ENCODE measurements at places on chromosomes 7 and 10.

DNA sequence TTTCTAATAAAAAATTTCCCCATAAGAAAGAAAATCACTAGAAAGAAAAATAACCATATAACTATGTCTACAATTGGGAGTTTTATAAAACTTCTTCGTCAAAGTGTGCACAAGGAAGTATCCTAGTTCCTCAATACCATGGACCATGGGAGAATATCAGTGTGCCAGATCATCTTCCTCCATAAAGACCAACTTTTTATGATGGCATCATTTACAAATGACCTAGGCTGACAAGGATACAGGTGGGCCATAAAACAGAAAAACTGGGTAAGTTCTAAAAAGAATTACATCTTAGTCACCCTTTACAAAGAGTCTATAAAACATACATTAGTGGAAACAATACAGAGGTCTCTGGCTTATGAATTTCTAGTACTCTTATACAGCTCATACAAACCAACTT, 303.2 kb downstream of the DOCK4 start:
- no peak for DNase-seq

DNA sequence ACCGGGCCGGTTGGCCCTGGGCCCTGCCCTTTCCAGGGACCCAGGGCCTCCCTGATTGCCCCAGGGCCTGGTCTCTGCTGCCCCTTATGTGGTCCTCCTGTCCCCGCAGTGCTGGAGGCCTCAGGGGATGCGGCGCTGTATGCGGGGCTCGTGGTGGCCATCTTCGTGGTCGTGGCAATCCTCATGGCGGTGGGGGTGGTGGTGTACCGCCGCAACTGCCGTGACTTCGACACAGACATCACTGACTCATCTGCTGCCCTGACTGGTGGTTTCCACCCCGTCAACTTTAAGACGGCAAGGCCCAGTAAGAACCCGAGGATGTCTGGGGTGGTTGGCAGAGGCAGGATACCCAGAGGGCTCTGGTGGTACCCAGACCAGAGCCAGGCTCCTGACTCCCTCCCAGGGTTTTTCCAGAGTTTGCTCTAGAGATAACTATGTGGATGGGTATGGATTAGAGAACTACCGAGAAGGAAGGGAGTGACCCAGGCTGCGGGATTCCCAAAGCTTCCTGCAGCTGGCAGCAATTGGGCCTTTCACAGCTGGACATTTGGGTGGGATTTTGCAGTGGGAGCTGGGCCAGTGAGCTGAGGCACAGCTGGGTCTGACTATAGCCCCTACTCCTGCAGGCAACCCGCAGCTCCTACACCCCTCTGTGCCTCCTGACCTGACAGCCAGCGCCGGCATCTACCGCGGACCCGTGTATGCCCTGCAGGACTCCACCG, 28.1 kb upstream of the SLC29A3 start:
- no peak for DNase-seq

DNA sequence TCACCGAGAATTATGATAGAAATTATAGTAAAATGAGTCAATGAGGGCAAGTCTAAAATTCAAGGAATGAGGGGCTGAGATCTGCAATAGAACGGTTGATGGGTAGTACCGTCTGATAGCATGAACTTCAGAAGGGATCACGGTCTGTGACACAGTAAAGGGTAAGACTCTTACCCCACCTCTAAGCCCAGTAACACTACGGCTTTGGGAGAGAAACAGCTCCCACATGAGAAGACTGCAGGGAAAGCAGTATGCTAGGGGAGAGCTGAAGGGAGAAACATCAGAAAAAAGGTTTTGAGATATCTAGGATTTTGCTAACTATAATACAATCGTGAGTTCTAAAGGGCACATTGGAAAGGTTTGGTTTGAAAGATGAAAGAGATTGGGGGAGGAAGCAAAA, 12.8 kb upstream of the AKAP9 start:
- no peak for DNase-seq

- DNase-seq: no peak
Observed at GRCh38 chr7:95525503-95525902, 39.8 kb downstream of the ASB4 start.

- DNase-seq: no peak
Observed at GRCh38 chr7:157397036-157397720, 60.4 kb downstream of the DNAJB6 start.

GRCh38 chr7:137958470-137959431, 43.1 kb downstream of the CREB3L2 start:
- DNase-seq: no peak

GRCh38 chr7:46230990-46231305, 309.9 kb upstream of the IGFBP3 start:
- DNase-seq: no peak

DNA sequence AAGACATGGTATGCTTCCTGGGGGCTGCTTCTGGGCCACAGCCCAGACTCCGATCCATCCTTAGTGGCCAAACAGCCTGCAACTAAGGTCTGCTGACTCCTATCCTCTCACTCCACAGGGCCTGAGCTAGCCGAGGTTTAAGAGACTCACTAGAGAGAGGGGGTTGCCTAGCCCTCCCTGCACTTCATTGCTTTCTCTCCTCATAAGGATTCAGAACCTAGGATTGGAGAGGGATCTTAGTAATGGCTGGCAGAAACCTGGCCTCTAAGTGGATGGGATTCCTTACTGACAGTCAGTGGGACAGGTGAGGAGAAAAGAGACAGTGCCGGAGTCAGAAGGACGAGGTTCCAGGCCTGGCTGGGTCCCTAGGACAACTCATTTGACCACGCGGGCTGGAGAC, 8.2 kb upstream of the DDIT4 start:
- no peak for DNase-seq

DNA sequence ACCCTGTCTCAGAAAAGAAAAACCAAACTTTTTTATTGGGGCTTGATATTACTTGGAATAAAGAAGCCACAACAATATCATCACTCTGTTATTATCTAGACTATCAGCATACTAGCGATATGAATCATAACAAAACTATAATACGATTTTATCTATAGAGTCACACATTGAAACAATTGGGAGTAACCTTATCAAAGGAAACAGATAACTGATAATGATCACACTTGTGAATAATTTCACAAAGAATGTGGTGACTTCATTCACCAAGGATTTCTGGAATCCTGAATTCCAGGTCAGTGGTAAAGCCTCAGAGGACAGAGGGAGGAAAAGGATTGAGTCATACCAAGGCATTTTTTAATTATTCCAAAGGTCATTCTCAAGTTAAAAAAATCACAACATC, 32.1 kb upstream of the NMT2 start:
- no peak for DNase-seq

GRCh38 chr7:100124301-100125230, 2.2 kb upstream of the MBLAC1 start:
- DNase-seq: no peak

DNA sequence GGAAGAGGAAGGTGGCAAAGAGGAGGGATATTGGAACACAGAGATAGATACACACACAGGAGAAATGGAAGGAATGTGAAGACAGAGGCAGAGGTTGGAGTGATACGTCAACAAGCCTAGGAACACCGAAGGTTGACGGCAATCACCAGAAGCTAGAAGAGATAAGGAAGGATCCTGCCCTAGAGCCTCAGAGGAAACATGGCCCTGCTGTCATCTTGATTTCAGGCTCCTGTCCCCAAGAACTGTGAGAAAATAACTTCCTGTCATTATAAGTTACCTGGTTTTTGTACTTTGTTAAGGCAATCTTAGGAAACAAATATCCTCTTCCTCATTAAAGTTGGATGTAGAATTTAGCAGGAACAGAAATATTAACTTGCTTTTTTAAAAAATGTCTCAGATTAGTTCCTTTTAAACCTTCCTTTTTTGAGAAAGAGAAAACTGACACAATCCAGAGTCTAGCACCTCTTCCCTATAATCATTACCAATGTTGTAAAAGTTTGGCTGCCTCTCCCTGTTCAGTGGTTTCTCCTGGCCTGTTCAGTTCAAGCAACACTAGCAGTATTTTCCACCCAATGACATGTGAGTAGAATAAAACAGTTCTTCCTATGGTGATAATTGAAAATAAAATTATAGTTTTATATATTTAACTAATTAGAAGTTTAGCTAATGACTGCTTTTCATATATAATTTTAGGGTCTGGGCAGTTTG, 28.8 kb upstream of the GNAI1 start:
- DNase-seq: no peak

- DNase-seq: no peak
Observed at GRCh38 chr7:29843726-29844125, 37.4 kb downstream of the WIPF3 start.

- no peak for DNase-seq
Observed at GRCh38 chr10:114821915-114822443, 399 bp downstream of the FHIP2A start.

GRCh38 chr10:88165849-88166271, 302.4 kb downstream of the PTEN start:
- DNase-seq: no peak

DNA sequence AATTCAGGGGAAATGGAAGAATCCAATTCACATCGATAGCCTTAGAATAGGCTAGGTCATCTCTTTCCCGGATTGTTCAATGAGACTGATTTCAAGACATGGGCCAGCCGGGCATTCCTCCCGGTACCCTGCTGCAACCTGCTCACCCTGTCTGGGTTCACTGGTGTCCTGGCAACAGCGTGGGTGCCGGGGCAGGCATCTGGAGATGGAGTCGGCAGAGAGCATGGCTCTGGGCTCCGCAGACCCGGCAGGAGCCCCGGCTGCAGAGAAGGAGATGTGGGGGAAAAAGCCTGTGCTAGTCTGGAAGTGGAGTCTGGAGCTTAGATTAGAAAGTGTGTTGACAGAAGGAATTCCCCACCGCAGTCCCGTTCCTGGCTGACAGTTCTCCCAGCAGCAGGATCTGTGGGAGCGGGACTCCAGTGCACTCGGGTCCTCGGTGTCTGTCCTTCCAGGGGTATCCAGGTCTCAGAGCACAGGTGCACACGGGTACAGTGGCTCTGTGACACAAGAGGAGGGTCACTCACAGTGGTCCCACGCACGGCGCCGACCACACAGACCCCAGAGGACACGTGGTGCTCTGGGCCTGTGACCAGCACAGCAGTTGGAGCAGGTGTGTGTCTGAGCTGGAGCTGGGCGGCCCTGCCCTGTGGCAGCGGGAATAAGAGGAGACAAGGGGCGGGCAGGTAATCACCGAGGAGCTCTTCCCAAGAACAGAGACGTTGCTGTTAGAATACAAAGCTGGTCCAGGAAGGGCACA, 65.7 kb upstream of the PITRM1 start:
- no peak for DNase-seq

DNA sequence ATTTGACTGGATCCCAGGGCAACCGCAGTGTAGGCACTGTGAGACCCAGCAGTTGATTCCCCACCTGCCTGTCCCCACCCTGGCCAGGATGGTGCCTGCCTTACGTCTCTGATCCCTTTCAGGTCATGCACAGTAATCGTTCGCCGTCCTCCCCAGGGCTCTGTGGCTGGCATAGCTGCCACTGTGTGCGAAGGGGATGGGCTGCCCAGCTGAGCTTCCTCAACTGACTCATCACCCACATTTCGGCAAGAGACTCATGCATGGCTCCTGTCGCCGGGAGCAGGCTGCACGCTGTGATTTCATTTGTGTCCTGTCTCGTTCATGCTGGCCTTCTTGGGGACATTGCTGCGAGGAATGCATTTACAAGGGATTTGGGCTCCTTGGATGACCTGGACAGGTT, 252.4 kb downstream of the KLF6 start:
- no peak for DNase-seq

- DNase-seq: peak; percentile 28
Observed at GRCh38 chr10:49187044-49187484, 1.1 kb downstream of the TMEM273 start.

- DNase-seq: no peak
Observed at GRCh38 chr10:79129361-79129997, 60.7 kb downstream of the ZMIZ1 start.

- peak; percentile 78 for DNase-seq
Observed at GRCh38 chr10:69089638-69090599, 2.0 kb downstream of the SRGN start.

DNA sequence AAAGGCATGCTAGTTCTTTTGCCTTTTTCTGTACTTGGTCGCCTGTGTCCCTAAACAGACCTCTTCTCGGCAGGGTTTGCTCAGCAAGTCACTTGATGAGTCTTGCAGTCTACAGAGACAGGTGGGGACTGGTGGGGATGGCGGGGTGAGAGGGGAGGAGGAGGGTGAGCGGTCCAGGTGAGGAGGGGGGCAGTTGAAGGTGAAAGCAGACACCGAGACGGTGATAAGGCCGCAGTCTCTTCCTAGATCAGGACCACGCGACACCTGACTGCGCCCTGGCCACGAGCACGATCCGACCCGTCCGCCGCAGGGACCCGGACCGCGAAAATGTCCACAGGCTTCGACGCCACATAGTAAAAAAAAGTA, 566 bp downstream of the ASNS start:
- no peak for DNase-seq

DNA sequence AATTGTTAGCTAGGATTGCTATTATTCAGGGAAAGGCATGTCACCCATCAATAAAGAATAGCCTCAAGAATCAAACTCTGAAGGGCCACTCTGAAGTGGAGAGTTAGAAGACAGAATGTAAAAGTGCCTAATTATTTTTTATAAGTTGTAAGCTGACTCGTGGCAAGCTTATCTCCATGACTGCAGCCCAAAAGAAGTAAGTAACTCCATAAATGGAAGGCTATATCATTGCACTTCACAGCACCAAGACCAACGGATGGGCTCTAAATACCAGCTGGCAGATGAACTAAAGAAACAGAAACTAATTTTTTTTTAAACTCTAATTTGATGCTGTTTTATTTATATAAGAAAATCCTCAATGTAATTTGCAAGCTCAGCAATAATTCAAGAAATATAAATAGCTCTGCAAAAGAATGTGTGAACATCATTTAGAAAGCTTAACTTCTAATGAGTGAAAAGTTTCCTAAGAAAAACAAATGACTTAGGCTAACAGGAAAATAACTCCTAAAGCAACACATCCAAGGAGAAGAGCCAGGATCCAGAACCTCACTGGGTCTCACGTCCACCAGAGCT, 165.5 kb downstream of the SNX13 start:
- DNase-seq: no peak

DNA sequence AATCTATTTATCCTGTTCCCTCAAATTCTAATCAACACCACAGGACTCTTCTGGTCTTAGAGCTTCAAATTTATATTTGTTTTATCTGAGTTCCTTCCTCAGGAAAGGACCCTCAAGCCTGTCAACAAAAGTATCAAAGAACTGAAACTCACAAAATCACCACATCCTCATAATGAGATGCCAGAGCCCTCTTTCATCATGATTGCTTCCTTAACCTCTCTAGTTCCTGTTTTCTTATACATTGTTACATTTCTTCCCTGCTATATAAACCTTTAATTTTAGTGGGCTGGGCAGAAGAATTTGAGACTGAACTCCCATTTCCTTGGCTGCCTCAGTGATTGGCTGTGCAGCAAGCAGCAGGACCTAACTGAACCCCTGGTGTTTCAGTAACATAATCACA, 189.7 kb downstream of the ZNF248 start:
- no peak for DNase-seq

GRCh38 chr7:44486693-44487092, 3.8 kb downstream of the NUDCD3 start:
- no peak for DNase-seq

DNA sequence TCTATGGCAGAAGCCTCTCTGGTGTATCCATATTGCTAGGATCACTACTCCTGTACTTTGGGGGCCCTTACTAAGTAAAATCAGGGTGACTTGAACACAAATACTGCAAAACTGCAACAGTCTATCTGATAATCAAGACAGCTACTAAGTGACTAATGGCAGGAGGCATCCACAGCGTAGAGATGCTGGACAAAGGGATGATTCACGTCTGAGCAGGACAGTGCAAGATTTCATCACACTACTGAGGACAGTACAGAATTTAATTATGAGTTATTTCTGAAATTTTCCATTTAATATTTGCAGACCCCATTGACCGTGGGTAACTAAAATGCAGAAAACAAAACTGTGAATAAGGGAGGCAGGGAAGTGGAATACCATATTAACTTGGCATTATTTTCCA, 10.4 kb downstream of the CUL2 start:
- no peak for DNase-seq

- no peak for DNase-seq
Observed at GRCh38 chr7:98909487-98909886, 31.2 kb downstream of the TRRAP start.

All from activated T-cell treated with anti-CD3 and anti-CD28 coated beads, Interleukin-2, amount 50 U/mL, for 24 hours (primary cell).